ENCODE measurements at places on chromosomes 2 and 18. TPM values are rescaled to one million over a fixed set of nuclear protein-coding genes. Genes with fewer than 3 reads are reported as not detected.

- H3K4me3 ChIP-seq: no peak overlapping the region
- no peaks in the 10 kb centered on the region for H3K4me1 ChIP-seq
These were observed 14.6 kb downstream of the TTR start for GRCh38 chr18:31606265-31606664.

GRCh38 chr2:170577356-170577755, 137.8 kb upstream of the SP5 start:
- no peak for DNase-seq
- no peak overlapping the region for H3K27ac ChIP-seq
- no peak overlapping the region for H3K4me3 ChIP-seq
- no peaks in the 10 kb centered on the region for H3K36me3 ChIP-seq
- no peaks in the 10 kb centered on the region for H3K4me1 ChIP-seq

Gene UGT1A10
- polyA plus RNA-seq: not detected

- H3K27me3 ChIP-seq: no peaks in the 10 kb centered on the region
- no peaks in the 10 kb centered on the region for H3K4me1 ChIP-seq
- DNase-seq: no peak
- H3K27ac ChIP-seq: no peak overlapping the region
These were observed 871.7 kb downstream of the DPP10 start for GRCh38 chr2:115314119-115314518.

Gene SERPINB3
- not detected for polyA plus RNA-seq

Data from hepatocyte (in vitro differentiated cells).